ENCODE measurements at places on chromosomes 5 and 9. TPM values are rescaled to one million over a fixed set of nuclear protein-coding genes. Genes with fewer than 3 reads are reported as not detected.

- DNase-seq = no peak
- peaks cover 17% of the 10 kb centered on the region for H3K27me3 ChIP-seq
- peaks cover 6% of the 10 kb centered on the region for H3K36me3 ChIP-seq
- no peak overlapping the region for H3K27ac ChIP-seq
Observed at GRCh38 chr5:76209297-76209696, 126.1 kb downstream of the SV2C start.

DNA sequence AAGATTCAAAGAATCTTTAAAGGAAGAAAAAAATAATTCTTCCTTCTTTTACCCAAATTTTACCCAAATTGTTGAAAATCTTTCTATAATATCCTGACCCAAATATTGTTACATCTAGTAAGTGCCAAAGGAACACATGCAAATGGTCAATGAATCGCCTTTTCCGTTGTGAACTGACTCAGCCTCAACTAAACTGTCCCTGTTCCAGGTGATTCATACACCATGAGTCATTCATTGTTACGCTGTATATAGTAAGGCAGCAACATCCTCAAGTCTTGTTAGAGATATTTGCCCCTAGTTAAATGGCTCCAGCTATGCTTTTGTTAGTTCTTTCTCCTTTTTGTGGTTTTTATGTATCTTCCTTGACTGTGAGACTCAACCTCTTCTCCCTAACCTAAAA is 9.7 kb downstream of the PTGER4 start:
- peak; percentile 77 for DNase-seq
- peaks cover 80% of the 10 kb centered on the region for H3K36me3 ChIP-seq
- H3K4me1 ChIP-seq = peaks cover 69% of the 10 kb centered on the region

GRCh38 chr5:1642221-1642620 is 118.5 kb upstream of the LPCAT1 start:
- no peak for DNase-seq
- H3K36me3 ChIP-seq = no peaks in the 10 kb centered on the region
- H3K4me1 ChIP-seq = peaks cover 6% of the 10 kb centered on the region
- H3K4me3 ChIP-seq = no peak overlapping the region
- H3K27me3 ChIP-seq = peaks cover 37% of the 10 kb centered on the region

Gene SPINK4
- not detected for total RNA-seq

- H3K36me3 ChIP-seq = no peaks in the 10 kb centered on the region
- H3K27me3 ChIP-seq = peaks cover 7% of the 10 kb centered on the region
- H3K27ac ChIP-seq = no peak overlapping the region
- no peak for DNase-seq
- H3K4me1 ChIP-seq = peaks cover 11% of the 10 kb centered on the region
Observed at GRCh38 chr5:81763294-81763928, 12.5 kb upstream of the SSBP2 start.

Gene TMEM174
- total RNA-seq = not detected

DNA sequence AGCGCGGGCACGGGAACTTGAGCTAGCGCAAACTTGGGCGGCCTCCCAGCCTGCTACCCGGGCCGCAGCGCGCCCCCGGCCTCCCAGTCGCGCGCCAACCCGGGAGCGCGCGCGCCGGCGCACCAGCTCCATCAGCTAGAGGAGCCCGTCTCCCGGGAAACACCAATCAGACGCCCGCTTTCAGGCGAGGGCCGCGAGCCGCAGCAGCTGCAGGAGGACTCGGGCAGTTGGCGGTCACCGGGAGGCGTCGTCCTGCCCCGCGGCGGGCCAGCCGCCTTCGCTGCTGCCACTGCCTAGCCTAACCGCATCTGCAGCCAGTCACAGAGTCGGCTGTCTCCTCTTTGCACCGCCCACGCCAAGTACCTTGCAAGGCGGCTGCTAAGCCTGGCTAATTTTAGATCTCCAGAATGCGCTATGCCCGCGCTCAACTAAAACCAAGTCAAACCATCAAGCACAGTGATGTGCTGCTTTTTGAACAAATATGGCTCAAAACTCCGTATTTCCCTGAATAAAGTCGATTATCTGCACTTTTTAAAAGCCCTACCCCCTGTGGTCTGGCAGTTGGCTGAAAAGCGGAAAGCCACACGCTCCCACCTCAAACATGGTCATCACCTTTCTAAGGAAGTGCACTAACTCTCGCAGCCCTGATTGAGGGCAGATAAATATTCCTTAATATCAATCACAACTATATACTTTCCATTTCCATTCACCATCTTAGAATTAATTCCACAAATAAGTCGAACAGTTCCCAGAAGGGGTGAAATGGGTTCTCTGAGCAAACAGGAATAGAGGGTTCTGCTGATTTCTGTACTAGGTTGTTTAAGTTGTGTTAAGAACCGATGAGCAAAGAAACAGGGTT is 221.8 kb downstream of the MEF2C start:
- H3K27me3 ChIP-seq = peaks cover 77% of the 10 kb centered on the region
- peak overlapping the region; percentile 62 for H3K4me3 ChIP-seq
- DNase-seq = peak; percentile 60
- H3K27ac ChIP-seq = peak overlapping the region; percentile 64

DNA sequence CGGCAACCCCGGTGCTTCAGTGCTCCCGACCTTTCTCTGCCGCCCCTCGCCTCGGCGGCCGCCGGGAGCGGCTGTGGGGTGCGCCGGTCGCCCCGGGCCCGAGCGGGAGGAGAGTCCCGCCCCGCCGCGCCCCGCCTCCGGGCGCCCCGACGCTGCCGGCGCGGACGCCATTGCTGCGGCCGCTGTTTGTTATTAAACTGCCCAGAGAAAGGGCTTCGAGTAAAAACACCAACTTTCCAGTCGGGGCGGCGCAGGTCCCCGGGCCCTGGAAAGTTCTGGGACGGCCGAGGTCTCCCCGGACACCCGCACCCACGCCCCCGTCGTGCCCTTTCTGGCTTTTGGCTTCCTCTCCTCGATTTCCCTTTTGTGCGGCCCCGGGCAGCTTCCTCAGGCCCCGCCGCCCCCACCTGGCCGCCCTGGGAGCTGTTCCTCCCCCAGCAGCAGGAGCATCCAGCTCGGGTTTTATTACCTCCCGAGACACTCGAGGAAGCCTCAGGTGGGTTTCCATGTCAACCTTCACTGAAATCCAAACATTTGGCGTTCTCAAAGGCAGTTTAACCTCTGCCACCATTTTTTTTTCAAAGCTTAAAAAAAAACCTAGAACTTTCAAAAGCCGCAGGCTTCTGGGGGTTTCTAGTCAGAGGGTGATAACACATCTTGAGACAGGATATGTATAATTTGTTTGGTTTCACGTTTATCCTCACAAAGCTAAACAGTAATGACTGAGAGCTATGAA is 334.4 kb downstream of the CWC27 start:
- H3K4me1 ChIP-seq = peaks cover 34% of the 10 kb centered on the region
- H3K27ac ChIP-seq = peak overlapping the region; percentile 21
- peak overlapping the region; percentile 66 for H3K4me3 ChIP-seq
- peak; percentile 59 for DNase-seq
- peaks cover 19% of the 10 kb centered on the region for H3K27me3 ChIP-seq

- no peak for DNase-seq
- peaks cover 30% of the 10 kb centered on the region for H3K4me1 ChIP-seq
- no peak overlapping the region for H3K4me3 ChIP-seq
- H3K27me3 ChIP-seq = no peaks in the 10 kb centered on the region
- H3K27ac ChIP-seq = no peak overlapping the region
Observed at GRCh38 chr5:96946381-96946780, 10.5 kb downstream of the LNPEP start.

Gene FPGS
- total RNA-seq = 109 TPM

DNA sequence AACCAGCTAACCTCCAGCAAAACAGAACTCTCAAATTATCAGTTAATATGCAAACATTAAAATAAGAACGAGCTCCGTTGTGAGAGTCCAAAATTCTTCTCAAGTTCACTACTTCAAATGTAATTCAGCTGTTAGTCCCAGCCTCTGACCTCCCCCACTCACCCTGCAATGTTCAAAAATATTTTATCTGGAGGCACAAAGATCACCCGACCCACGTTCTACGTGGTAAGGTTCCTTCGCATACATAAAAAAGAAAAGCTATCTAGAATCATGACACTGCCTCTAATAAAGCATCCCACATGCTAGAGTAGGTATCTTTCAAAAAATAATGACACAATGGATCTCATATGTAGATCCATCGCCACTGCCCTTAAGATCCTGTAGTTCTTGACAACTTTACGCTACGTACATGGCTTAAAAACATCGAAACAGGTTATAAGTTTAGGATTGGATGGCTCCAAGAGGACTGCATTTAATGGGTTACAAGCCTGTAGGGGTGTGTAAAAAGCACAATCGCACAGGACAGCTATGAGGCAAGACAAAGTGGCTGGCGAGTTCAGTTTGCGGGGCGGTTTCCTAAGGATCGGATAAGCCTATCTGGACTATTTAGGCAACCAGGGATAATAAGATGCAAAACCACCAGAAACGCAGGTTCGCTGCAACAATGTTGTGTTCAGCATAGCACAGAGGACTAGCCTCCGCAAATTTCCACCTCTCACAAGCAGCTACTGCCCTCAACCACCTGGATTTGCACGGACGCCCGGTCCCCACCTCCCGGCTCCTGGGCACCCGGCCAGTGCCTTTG is 969 bp downstream of the CLK4 start:
- peaks cover 27% of the 10 kb centered on the region for H3K4me1 ChIP-seq
- peaks cover 4% of the 10 kb centered on the region for H3K27me3 ChIP-seq

Gene JAKMIP2
- total RNA-seq = 5.2 TPM

- peaks cover 56% of the 10 kb centered on the region for H3K27me3 ChIP-seq
- no peaks in the 10 kb centered on the region for H3K36me3 ChIP-seq
- H3K4me3 ChIP-seq = no peak overlapping the region
- DNase-seq = no peak
- no peak overlapping the region for H3K27ac ChIP-seq
Observed at GRCh38 chr9:107227774-107228173, 55.3 kb upstream of the RAD23B start.

Gene F2R
- total RNA-seq = 44.7 TPM

Gene ACTBL2
- not detected for total RNA-seq

Gene LMAN2
- 133 TPM for total RNA-seq

DNA sequence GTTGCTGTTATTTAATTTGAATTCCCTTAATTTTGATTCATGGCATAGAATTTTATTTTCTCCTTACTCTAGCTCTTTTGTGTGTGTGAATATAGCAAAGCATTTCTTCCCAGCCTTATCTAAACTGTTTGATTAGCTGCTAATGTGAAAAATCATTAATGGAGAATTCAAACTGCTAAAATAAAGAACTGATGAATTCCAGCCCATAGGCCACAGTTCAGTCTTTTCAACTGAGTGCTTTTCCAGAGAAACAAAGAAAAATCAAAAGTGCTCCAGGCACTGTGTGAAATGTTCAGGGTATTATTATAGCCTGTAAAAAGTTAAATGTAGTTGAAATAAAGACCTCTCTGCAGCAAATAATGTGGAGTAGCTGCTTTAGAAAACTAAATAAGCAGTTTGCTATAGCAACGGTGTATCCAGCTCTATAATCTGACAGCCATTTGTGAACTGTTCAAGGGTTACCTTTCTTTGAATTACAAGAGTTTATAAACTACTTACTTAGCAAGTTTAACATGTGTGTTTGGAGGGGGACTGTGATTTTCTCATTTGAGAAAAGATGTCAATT is 123.8 kb downstream of the GIN1 start:
- H3K4me1 ChIP-seq = no peaks in the 10 kb centered on the region
- peaks cover 7% of the 10 kb centered on the region for H3K36me3 ChIP-seq
- DNase-seq = no peak
- no peak overlapping the region for H3K4me3 ChIP-seq

Gene HACD4
- 10.1 TPM for total RNA-seq

- peaks cover 13% of the 10 kb centered on the region for H3K36me3 ChIP-seq
- no peak overlapping the region for H3K27ac ChIP-seq
- no peaks in the 10 kb centered on the region for H3K27me3 ChIP-seq
- H3K4me3 ChIP-seq = no peak overlapping the region
Observed at GRCh38 chr5:139377226-139377625, 5.9 kb downstream of the SLC23A1 start.

Gene IL33
- not detected for total RNA-seq

Gene PCDHB14
- total RNA-seq = not detected

Gene FREM1
- not detected for total RNA-seq

DNA sequence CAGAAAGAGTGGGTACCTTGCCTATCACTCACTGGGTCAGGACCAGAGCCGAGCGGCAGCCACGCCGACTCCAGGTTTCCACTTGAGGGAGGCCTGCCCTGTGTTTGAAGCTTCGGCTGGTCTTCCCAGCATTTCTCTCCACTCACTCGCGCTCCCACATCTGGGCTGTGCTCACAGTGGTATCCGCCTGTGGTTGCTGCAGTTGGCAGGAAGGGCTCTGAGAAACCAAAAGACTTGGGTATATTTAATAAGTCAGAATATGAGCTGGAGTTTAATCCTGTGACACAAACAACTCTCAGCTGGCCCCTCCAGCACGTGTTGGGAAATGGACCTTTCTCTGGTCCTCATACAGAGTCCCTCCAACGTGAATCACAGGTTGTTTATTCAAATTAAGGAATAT is 70.9 kb downstream of the SPRY4 start:
- no peaks in the 10 kb centered on the region for H3K36me3 ChIP-seq
- H3K27me3 ChIP-seq = no peaks in the 10 kb centered on the region
- DNase-seq = no peak

- H3K36me3 ChIP-seq = peaks cover 3% of the 10 kb centered on the region
- no peak for DNase-seq
- H3K4me1 ChIP-seq = peaks cover 6% of the 10 kb centered on the region
- no peak overlapping the region for H3K4me3 ChIP-seq
Observed at GRCh38 chr9:89978185-89978584, 373.4 kb downstream of the GADD45G start.

DNA sequence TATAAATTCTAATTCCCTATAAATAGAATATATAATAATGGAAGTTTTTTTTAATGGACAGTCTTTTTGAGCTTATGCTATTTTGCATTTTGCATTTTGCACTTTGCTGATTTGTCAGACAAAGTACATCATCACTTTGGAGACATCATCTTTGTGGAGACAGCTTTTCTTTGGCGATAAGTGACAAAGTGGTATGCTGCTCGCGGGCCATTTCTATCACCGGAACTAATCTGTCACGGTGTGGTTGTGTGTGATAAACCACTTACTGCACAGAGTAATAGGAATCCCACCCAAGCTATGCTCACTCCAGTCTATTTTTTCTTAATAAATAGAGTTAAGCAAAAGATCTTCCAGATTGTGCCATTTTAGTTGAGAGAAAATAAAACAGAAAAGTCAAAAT is 133.1 kb downstream of the MACIR start:
- H3K36me3 ChIP-seq = no peaks in the 10 kb centered on the region
- H3K27me3 ChIP-seq = peaks cover 4% of the 10 kb centered on the region
- DNase-seq = no peak
- H3K4me3 ChIP-seq = no peak overlapping the region
- H3K4me1 ChIP-seq = no peaks in the 10 kb centered on the region

Gene AP3S1
- 57.1 TPM for total RNA-seq

Measured in activated CD8-positive, alpha-beta memory T cell treated with anti-CD3 and anti-CD28 coated beads, Interleukin-2, amount 10 ng/mL, durations not matched to agents 7 days and 5 days (primary cell).